ENCODE measurements at places on chromosomes 5 and 9.

GRCh38 chr9:89883401-89884341 lies 278.9 kb downstream of the GADD45G start:
- DNase-seq, result no peak

GRCh38 chr5:171989276-171989675 lies 17.2 kb downstream of the FBXW11 start:
- no peak for DNase-seq

DNA sequence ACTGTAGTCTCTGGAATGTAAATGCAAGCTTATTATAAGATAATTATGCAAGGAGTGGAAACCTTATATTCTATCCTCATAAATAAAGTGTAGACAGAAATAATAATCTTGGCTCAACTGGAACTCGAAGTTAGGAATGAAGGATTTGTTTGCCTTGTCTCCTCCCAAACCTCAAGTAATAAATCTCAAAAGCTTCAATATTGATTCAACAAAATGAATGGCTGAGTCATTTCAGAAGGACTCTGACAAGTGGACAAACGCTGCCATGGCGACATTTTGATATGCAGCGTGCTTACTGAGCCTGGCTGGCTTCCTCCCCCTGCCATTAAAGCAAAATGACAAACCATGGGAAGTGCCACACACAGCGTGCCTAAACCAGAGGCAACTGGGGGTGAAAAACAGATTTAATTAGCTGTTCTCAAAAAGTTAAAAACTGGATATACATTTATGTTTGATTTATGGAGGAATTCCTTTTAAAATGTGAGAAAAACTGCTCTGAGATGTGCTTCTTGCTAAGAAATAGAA lies 10.5 kb upstream of the ADGRV1 start:
- DNase-seq, result no peak

- DNase-seq, result no peak
These were observed 66.0 kb downstream of the AMBP start for GRCh38 chr9:114012126-114012525.

- DNase-seq, result no peak
These were observed 25.2 kb downstream of the NKD2 start for GRCh38 chr5:1033606-1034420.

GRCh38 chr5:132060501-132061161 lies at the start of gene IL3:
Gene IL3, plus strand, starts transcription at chr5:132060655. Its CDS starts 52 bp downstream, at chr5:132060707.
- peak; percentile 13 for DNase-seq

GRCh38 chr5:120605325-120606079 lies 141.4 kb downstream of the PRR16 start:
- no peak for DNase-seq

- no peak for DNase-seq
These were observed 630.5 kb downstream of the ACTL7B start for GRCh38 chr9:108225149-108225800.

DNA sequence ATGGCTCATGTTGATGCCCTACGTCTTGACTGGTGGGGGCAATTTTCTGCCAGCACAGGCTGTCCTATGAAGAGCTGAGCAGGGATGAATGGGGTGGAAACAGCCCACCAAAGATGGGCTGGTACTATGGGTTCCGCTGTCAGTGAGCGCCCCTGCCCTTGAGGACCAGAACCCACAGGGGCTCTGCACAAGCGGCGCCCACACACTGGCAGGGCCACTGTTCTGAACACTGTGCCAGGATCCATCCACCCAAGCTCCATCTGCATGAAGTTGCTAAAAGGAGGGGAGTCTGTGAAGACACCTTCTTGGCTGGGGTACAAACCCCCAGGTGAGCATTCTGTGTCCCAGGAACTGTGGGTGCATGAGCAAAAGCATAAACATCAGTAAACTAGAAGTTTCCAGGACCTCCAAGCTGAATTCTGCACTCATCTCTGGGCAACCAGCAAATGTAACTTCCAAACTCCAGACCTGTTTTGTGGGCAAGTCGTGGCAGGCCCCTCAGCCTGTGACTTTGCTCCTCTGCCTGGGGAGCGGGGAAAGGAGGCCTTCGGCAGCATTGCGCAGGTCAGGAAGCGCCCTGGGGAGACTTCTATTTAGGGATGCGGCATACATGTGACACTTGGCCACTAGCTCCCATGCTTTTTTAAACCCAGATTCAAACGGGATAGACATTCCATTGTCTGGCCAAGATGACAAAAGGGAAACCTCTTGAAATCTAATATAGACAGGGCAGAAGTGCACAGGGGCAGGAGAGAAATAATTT lies 48.9 kb downstream of the PTPN3 start:
- no peak for DNase-seq

GRCh38 chr9:134136996-134137299 lies 1.1 kb downstream of the WDR5 start:
- DNase-seq, result no peak

GRCh38 chr5:171610686-171611085 lies 174.9 kb upstream of the SMIM23 start:
- DNase-seq, result no peak

- no peak for DNase-seq
These were observed 10.3 kb downstream of the C6 start for GRCh38 chr5:41203033-41203432.

DNA sequence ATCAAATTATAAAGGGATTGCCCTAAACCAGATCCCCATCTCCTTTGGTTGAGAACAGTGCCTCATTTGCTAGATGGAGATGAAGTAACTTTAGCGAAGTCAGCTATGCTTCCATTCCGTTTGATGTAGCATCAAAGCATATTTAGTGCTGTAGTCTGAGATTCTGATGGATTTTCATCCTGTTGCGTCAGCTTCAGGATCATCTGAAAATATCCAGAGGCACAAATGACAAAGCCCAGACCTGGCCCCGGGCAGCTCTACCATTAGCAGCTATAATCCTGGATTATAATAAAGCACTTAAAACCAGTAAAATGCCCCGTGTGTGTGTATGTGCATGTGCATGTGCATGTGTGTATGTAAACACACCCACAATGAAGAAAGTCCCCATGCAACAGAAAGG lies 44.7 kb downstream of the ERAP1 start:
- no peak for DNase-seq

DNA sequence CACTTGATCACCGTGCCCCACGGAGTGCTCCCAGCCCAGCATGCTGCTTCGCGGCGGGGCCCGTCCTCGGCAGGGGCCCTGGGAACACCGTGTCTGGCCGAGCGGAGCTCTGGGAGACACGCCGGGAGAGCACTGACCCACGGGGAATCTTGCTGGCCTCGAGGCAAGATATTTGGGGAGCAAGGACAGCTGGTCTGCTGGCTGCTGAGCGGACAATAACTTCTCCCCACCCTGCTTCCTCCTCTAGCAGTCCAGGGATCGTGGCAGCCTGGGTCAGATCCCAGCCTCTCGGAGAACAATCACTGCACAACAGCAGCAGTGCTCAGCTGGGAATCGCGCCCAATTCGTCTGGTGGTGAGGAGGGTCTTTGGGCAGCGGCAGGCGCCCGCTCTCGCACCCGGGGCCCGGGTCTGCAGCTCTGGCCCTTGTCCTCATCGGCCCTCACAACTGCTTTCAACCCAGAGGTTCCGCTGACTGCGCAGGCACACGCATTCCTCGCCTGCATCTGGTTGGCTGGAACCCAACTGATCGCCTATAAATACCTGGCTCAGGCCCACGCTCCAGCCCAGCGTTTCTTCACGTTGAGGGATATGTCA lies 43.4 kb downstream of the DBH start:
- DNase-seq, result no peak

DNA sequence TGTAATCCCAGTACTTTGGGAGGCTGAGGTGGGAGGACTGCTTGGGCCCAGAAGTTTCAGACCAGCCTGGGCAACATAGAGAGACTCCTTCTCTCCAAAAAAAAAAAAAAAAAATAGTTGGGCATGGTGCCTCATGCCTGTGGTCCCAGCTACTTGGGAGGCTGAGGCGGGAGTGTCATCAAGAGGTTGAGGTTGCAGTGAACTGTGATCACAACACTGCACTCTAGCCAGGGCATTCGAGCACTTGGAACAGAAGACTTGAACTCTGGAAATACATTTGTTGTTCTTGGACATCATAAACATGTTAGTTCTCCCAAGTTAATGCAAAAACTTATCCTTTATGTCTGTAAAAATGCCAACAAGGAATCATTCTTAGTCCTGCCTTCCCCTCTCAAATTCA lies 29.6 kb downstream of the EHMT1 start:
- no peak for DNase-seq

DNA sequence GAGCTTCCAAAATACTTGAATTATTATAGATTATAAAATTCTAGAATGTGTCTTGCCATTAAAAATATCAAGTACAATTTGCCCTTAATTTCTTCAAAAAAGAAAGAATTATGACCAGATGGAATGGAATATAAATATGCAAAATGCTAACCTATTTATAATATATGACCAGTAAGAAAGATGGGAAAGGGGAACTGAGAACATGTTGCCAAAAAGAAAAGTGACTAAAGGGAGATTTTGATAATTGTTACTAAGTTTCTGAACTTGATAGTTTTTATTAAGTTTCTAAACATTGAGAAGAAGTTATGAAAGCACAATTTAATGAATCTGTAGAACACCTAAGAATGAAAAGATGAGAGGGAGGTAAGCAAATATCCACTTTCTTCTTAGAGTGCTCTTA lies 188.4 kb upstream of the NR4A3 start:
- no peak for DNase-seq

DNA sequence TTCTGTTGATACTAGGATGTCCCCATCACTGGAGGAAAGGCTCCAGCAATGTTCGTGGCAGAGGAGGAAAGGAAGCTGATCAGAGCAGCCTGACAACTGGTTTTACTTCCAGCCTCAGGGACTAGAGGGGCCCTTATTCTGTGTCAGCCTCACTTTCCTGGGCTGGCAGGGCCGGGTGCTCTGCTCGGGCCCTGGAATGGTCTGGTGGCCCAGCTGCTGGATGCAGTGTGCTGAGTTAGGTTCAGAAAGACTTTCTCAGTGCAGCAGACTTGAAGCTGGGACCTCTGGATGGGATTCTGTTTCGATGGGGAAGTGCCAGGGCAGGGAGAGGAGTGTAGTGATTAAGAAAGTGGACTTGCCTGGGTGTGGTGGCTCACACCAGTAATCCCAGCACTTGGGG lies 81.0 kb downstream of the MACROH2A1 start:
- no peak for DNase-seq
